Chondrocyte (in vitro differentiated cells): ENCODE measurements at places on chromosomes 6 and 20. TPM values are rescaled to one million over a fixed set of nuclear protein-coding genes. Genes with fewer than 3 reads are reported as not detected.

The SGK2 gene
- total RNA-seq, result 0.45 to 2.1 TPM (median 0.54 TPM) in 3 replicates

The RAET1L gene
- total RNA-seq, result not detected in 3 replicates

DNA sequence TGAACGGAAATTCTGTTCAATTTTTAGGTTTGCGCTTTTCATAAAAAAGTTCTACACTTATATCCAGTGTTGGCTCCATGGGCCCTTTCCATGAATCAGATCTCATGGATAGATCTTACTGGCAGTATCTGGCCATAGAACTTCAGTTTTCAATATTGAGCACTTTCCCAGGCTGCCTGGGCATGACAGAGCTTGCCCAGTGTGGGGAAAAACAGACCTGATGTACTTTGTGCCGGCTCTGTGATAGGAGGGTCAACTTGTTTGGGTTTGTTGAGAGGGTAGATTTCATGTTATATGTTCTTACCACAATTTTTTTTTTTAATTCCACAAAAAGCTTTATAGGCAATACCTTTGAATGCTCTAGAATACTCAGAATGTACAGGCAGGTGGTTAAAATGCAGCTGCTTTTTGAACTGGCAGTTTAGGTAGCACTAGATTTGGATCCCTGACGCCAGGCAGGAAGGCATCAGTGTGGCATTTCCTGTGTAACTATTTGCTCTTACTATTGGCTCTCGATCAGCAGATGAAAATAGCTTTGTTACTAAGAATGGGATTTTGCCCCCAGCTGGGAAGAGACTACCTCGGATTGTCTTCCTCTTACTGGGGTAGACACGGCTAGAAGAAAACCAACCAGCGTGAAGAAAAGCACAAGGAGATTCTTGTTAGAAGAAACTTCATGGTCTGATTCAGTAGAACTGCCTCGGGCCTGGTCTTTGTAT is 404.9 kb upstream of the SOX4 start:
- peak overlapping the region; percentile 52 for H3K27ac ChIP-seq
- H3K27me3 ChIP-seq, result no peaks in the 10 kb centered on the region
- peaks cover 2% of the 10 kb centered on the region for H3K36me3 ChIP-seq
- H3K4me1 ChIP-seq, result peaks cover 51% of the 10 kb centered on the region
- no peak overlapping the region for H3K4me3 ChIP-seq

DNA sequence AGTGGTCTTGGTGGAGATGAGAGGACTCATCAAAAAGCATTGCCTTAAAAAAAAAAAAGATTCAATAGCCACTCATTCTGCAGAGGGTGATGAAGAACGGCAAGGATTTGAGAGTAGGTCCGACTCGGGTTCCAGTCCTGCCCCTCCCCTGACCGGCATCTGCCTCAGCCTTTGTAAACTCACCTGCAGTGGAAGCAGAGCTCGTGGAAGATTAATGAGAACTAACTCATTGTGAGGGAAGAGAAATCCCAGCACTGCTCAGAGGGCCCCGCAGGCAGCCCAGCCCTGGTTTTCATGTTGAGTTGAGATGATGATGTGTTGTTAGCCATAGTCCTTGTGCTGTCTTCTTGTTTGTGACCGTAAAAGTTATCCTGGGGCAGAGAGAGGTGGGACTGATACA is 59.4 kb downstream of the GCNT2 start:
- no peak overlapping the region for H3K27ac ChIP-seq
- H3K36me3 ChIP-seq, result no peaks in the 10 kb centered on the region
- peaks cover 6% of the 10 kb centered on the region for H3K4me1 ChIP-seq
- peaks cover 30% of the 10 kb centered on the region for H3K27me3 ChIP-seq
- no peak overlapping the region for H3K4me3 ChIP-seq
